Heart left ventricle (tissue), 16 donors: ENCODE measurements at places on chromosomes 11 and 22.

DNA sequence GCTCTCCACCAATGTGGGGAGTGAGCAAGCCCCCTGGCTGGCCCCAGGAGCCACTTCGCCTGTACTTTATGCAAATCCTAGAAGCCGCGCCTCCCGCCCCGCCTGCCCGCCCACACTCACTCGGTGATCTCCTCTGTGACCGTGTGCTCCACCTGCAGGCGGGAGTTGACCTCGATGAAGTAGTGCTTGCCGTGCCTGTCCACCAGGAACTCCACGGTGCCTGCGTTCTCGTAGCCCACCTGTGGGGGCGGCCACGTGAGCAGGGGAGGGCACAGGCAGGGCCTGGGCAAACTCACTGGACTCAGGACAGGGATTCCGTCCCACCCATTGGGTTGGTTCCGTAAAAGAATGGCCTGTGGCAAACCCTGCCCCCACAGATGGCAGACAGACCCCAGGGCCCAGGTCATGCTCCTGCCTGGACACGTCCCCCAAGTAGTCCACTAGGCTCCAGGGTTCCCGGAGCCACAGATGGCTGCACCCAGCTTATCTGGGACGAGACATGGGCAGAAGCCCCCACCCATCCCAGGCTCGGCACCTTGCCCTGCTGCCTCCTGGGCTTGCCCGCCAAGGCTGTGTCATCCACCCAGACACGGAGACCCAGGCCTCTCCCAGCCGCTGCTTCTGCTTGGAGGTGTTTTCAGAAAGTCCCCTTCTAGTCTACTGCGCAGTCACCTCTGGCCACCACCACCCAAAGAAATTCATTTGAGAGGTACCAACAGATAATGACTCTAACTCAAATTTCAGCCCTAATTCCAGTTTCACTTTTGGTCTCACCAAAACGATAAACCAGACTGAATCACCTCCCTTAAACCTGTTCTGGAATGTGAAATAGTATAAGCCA, 12.1 kb downstream of the LRFN4 start:
- no peak for DNase-seq

- no peak for DNase-seq
Observed at GRCh38 chr11:125569915-125570621, 791 bp downstream of the EI24 start.

- no peak for DNase-seq
Observed at GRCh38 chr11:114121804-114122504, 62.4 kb downstream of the ZBTB16 start.

- DNase-seq, result no peak
Observed at GRCh38 chr11:44531636-44532035, 33.8 kb upstream of the CD82 start.

DNA sequence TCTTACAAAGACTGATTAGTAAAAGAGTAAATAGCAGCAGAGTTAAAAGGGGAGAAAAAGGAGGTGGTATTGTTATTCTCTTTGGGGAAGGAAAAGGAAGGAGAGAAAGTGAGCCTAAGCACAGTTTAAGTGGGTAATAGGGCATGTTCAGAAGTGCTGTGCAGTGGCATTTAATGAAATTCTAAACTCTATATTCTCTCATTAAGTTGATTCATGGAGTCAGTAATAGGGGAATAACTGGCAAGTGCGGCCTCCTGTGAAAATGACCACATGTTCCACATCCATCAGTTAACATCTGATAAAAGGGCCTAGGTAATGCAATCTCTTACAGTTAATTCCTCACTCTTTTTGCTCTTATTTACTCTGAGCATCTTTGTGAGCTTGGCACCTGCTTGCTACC, 516.7 kb downstream of the JRKL start:
- no peak for DNase-seq

DNA sequence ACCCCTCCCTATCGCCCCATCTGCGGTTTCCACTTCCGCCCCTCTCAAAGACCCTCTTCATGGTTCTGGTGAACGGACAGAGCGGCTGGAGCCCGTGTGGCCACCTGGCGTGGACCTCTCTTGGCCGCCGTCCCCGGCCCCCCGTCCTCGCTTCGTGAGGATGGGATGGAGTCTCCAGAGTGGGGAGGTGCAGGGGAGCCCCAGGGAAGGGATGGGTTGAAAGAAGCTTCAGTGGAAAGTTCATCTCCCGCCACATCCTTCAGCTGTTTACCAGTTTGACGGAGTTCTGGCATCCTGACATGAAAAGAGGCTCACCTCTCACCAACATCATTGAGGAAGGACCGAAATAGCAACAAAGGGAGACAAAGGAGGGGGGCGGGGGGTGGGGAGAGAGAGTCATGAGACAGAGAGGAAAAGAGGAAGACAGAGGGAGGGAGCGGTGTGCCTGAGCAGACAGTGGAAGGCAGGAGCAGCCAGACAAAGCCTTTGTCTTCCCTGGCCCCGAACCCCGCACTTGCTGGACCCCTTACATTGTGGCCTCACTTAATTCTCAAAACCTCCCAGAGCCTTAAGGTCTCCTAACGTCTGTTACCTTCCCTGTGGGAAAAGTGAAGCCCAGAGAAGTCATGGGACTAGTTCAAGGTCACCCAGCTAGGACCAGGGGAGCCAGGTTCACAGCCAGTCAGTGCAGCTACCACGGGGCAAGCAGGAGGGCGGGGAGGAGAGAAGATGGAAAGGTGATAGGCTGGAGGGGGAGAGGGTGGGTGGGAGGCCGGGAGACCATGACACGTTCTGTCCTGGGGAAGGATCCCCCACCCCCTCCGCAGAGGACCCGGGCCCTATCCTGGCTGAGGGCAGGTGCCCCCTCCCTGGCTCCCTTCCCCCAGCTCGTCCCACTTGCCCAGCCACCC, 54.9 kb downstream of the CD6 start:
- no peak for DNase-seq

DNA sequence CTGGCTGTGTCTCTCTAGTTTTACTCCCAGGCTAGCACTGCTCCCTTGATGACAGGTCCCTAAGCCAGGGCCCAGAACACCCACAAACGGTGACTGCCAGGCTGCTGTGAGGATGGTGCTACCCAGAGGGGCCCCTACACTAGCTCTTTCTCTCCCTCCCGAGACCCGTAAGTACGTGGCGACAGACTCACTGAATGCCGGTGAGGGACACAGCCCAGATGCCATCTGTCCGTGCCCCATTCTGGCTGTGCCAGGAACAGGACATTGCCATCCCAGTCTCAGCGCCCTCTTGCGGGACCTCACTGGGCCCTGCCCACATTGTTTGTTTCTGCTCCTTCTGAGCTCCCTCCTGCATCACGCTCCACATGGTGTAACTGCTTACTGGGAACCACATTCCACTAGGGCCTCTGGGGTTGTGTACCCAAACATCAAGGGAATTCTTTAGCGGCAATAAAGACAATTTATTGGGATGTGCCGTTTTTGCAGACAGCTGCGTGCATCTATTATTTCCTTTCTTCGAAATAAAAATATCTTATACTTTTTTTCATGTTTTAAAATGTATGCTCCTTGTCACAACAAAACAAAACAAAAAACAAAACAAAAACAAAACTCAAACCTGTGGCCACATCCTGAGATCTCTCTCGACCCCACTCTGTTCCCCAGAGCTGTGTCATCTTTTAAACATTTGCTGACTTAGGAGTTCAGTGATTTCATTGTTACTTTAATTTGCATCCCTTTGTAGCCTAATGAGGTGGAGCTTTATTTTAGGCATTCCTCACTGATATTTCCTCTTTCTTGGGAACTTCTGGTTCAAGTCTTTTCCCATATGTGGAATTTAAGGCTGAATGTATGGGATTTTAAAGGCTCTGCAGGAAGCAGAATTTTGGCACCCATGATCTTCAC, 4.4 kb upstream of the TPCN2 start:
- peak; percentile 74 for DNase-seq

- no peak for DNase-seq
Observed at GRCh38 chr11:73248526-73249185, 23.5 kb upstream of the P2RY6 start.

DNA sequence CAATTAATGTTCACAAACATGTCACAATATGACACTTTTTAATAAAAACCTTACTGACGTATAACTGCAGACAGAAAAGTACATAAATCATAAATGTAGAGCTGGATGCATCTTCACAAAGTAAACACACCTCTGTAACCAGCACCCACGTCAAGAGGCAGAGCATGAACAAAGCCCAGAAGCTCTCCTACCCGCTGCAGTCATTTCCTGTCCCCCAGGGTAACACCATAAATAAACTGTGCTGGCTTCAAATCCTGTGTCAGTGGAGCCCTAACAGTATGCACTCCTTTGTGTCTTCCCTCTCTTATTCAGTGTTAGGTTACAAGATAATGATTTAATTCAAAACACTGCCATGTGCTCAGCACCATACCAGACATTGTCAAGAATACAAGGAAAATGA, 5.7 kb downstream of the SYT13 start:
- no peak for DNase-seq

GRCh38 chr11:101445761-101446160, 138.0 kb downstream of the TRPC6 start:
- DNase-seq, result no peak

- peak; percentile 69 for DNase-seq
Observed at GRCh38 chr11:114250993-114251814, 45.0 kb upstream of the NNMT start.

- DNase-seq, result no peak
Observed at GRCh38 chr11:113497066-113497910, 22.1 kb upstream of the DRD2 start.
